ENCODE measurements at places on chromosomes 2 and 18.

- no peak for DNase-seq
Observed at GRCh38 chr18:78884502-78884901, 95.1 kb upstream of the SALL3 start.

GRCh38 chr2:197704434-197705120 lies 592 bp upstream of the MARS2 start:
- DNase-seq = peak; percentile 82

DNA sequence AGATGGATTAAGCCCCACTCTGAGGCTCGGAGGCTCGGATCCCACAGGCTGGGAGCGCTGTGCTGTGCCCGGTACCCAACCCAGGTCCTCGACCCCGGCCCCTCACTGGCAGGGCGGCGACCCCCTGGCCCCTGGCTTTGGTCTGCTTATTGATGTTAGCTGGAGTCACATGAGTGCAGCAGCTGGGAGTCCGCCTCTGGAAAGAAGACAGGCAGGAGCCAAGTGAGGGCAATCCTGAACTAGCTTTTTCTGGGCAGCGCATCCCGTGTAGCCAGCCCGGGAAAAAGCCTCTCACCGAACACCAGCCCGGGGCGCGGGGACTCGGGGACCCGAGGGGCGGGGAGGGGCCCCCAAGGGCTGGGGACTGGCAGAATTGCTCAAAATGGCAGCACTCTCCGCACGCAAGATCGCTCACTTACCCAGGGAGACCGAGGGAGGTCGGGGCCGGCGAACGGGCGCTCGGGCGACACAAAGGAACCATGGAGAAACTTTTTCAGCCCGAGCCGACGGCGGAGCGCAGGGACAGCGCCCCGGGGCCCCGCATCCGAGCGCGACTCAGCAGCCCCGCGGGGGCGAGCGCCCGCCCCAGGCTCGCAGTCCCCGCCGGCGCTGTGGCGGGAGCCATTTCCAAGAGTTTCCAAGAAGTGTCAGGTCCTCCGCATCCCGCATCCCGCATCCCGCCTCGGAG lies 567 bp downstream of the TMEM200C start:
- DNase-seq = no peak

DNA sequence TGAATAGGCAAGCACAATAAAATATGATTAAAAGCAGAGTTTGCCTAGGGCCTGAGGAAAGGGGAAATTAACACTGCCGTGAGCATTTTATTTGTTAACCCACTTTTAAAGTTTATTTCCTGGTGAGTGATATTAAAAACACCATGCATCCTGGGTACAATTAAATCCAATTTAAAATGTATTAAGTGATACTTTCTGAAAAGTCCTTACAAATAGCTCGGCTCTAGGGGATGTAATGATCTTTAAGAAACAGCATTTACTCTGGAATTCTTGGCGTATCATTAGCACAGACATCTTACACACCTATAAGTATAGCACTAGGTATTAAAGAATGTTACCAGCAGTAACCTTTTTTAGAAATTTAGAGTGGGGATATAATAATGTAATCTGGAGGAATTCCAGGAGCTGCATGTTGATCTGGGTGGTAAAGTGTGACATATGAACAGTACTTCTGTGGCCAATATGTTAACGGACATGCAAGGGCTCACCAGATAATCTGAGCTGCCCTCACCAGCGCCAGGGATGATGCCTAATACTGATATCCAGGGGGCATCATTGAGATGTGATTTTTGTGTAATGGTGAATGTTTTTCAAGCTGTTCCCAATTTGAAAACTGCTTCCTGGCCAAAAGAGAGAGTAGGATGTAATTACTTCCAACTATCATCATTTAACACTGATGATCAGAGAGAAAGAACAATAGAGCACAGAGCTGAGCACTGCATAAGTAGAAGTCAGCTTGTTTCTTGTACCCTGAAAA lies 235.9 kb downstream of the DSEL start:
- DNase-seq = no peak

DNA sequence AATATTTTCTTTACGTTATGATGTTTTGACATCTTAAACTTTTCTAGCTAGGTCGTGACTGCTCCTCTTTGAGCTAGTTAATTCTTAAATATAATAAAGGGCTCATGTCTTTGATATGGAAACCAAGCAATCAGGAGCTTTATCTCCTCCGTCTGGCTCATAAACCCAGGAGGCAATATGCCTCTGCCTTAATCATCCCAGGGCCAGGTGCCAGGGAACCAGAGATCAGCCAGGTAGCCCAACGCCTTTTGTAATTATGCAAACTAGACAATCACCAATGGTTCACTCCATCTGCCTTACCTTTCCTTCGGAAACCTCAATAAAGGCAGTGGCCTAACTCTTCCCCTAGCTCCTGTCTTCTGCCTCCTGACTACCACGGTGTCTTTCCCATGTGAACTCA lies 213.7 kb downstream of the KCNJ3 start:
- DNase-seq = no peak

DNA sequence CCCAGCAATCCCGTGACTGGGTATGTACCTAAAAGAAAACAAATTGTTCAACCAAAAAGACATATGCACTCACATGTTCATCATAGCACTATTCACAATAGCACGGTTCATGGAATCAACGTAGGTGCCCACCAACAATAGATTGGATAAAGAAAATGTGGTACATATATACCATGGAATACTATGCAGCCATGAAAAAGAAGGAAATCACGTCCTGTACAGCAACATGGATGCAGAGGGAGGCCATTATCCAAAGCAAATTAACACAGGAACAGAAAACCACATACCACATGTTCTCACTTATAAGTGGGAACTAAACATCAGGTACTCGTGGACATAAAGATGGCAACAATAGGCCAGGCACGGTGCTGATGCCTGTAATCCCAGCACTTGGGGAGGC lies 207.9 kb upstream of the TNP1 start:
- no peak for DNase-seq

DNA sequence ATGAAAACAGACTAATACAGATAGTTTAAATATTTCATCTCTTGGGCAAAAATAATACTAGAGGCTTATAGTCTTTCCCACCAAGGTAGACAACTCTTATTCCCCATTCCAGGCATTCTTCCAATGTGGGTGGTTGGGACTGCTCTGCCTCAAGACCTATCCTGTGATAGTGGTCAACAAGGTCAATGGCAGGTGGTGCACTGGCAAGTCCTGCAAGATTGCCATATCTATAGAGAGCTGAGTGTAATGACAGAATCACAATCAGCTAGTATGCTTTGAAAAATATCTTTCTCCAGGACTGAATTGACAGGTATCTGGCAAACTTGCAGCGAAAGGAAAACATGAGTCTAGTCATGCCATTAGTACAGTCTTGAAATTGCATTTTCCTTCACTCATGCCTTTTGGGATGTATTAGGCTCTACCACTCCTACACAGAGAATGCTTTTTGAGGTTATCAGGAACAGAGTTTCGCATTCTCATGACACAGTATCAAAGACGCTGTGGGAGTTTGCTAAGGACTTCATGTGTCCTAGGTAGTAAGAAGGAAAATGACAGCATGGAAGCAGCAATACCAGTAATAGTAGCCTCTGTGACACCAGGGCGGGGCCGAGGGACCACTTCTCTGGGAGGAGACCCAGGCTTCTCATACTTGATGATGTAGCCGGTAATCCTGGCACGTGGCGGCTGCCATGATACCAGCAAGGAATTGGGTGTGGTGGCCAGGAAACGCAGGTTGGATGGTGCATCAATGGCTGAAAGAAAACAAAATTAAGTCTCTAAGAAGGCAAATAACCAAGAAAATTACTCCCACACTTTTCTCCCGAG lies 61.0 kb downstream of the FN1 start:
- no peak for DNase-seq

GRCh38 chr2:31296641-31297287 lies 62.8 kb downstream of the EHD3 start:
- no peak for DNase-seq

DNA sequence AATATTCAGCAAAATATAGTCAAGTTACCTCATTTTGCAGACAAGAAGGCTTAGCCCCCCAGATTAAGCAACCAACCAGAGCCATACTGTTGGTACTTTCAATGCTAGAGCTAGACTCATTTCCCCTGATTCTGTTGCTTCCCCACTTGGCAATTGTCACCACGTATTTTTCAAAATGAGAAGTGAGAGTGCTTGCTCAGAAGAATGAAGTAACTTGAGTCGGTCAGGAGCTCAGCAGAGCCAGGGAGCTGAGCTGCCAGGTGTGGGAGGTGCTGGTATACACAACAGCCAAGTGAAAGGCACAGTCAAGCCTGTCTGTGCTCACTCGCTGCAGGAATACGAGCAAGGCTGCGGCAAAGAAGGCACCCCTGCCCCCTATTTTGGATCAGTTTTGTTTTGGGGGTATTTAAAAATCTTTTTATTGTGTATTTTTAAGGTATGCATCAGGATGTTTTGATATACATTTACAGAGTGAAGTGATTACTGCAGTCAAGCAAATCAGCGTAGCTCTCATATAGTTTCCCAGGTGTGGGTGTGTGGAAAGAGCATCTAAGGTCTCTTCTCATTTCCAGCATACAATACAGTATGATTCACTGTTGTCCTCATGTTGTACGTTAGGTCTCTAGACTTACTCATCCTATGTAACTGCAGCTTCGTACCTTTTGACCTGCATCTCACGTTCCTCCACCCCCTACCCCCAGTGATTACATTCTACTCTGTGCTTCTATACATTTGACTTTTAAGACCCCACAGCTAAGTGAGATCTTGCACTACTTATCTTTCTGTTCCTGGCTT lies 62.4 kb downstream of the MRPS9 start:
- no peak for DNase-seq

GRCh38 chr2:23713351-23713750 lies 213.6 kb downstream of the ATAD2B start:
- peak; percentile 24 for DNase-seq

DNA sequence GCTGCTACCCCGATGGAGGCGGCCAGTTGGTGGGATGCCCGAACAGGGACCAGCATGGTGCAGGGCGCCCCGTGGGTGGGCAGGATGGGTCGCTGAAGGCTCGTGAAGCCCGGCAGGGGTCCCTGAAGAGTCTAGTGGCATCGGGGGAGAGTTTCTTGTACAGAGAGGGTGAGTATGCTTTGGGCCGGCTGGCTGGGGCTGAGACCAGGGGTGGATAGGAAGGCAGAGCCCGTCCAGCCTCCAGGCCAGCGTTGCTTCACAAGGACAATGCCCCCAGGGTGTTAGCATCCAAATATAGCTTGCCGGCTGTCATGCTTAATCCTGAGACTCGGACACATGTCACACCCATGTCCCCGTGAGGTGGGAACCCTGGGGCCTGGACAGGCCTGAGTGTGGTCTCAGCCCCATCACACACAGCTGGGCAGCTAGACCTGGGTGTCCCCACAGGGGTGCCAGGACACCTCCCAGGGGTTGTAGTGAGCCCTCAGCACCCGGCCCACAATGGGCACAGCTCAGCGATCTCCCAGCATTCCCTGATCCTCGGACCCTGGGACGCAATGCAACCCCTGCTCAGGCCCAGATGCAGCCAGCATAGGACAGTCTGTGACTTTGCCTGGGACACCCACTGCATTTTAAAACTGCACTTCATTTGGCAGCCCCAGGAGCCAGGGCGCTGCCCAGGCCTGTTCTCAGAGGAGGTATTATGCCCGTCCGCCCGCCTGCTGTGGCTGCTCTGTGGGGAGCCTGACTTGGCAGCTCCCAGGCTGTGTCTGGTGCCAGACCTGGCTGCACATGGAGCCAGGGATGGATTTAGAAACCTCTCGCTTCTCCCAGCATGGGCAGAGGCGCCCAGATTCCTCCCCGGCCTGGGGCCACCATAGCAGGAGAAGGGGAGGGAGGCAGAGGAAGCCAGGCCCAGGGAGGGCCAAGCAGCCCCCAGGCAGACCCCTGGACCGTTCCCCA lies 36.4 kb downstream of the RAMP1 start:
- no peak for DNase-seq

GRCh38 chr2:185668710-185669109 lies 69.9 kb upstream of the FSIP2 start:
- no peak for DNase-seq

DNA sequence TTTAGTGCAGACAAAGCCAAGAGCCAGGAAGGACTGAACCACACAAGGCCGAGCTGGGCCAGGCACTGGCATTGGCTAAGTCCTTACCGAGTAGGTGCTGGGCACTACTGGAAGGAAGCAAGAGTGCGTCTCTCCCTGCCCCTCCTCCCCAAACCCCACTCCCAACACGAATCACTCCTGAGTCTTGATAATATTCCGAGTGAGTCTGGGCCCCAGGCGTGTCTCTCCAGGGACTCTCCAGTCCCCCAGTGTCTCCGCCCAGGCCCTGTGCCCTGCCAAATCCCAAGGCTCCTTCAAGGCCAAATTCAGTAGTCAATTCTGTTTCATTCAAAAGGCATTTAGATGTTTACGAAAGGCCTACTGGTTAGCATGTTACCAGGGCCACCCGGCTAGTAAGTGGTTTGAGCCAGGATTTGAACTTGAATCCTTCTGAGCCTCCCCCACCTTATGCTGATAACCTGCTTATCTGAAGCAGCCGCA lies 82.8 kb downstream of the GLI2 start:
- no peak for DNase-seq

GRCh38 chr2:25418944-25419677 lies 77.4 kb upstream of the DNMT3A start:
- no peak for DNase-seq

GRCh38 chr2:52113338-52113737 lies 1081.4 kb upstream of the NRXN1 start:
- no peak for DNase-seq

DNA sequence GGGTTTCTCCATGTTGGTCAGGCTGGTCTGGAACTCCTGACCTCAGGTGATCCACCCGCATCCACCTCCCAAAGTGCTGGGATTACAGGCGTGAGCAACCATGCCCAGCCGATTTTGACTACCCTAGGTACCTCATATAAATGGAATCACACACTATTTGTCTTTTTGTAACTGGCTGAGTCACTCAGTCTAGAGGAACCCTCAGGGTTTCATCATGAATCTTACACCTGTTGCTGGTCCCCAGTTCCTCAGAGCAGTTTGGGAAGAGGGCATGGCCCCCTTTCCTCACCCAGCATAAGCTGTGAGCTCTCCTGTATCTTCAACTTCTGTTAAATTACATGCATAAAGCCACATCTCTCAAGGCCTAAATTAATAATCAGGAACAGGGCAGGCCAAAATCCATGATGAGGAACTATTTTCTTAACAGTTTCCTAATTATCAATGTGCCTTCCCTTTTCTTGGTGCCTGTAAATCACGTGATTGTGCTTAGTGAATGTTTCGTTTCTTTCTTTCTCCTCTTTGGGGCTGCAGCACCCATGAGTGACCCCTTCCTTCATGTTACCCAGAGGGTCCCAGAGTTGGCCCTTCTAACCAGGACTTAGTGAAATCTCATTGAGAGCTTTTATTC lies 20.9 kb downstream of the DYSF start:
- DNase-seq = peak; percentile 49

DNA sequence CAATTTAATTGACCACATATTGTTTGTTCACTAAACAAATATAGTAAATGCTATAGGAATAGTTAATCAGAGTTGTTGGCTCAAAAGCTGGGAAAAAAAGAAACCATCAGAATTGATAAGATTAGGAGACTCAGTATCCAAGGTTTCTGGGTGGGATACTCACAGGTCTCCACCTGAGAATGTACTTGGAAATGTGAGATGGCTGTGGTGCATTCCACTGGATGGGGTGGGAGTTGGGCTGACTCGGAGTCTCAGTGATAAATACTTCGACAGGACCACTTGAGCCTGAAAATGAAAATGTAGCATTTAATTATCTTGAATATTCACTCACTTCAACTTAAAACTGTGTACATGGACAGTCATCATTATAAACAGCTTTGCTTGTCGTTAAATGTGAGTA lies 21.2 kb downstream of the FN1 start:
- no peak for DNase-seq

- DNase-seq = no peak
Observed at GRCh38 chr18:79434607-79435401, 39.1 kb downstream of the NFATC1 start.

Data from AML-193 (cell line).